GM12891 (cell line): ENCODE measurements at places on chromosomes 4 and X.

DNA sequence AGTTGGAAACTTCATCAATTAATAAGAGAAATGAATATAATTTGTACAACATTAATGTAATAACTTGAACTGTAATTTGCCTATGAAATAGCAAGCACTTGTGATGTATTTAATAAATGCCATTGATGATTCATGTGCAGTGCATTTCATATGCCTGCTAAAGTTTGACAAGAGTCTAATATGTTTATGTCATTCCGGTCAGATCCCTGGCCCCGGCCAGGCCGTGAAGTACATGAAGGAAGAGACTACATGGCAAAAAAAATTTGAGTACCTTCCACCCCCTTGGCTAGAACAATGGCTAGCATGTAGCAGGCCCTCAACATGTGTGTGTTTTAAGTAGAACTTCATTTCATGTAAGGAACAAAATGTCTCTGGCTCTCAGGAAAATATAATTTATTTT is 161.3 kb downstream of the ATP10D start:
- DNase-seq, result no peak

DNA sequence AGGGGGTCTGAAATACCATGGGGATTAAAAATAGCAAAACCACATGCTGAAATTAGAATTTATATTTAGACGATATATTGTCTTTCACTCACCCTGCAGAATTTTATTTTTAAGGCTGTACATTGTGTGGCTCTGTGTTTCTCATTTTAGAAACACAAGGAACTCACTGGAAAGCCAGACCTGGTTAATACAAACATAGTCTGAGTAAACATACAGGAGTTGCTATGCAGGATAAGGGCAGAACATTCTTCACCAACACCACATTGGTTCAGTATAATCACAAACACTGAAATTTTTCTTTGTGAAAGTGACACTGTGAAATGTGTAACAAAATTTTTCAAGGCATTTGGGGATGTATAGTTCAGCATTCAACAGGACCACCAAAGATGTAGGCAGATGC is 115.5 kb downstream of the ARX start:
- DNase-seq, result no peak

DNA sequence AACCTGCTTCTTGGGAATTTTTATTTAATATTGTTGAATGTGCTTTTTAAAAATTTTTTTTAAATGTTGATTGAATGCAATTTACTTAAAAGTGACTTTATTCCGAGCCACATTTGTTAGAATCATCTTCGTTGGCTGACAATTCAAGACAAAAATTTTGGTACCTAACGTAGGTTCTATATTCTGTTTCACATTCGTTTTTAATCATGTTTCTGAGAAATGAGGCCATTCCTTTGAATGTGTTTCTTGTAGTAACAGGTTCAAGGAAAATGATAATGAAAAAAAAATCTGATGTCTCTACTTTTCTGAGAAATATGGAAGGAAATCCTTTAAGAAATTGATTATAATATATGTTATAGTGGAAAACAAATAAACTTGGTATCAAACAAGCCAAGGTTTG is 92.3 kb upstream of the DCLK2 start:
- DNase-seq, result no peak

GRCh38 chr4:185734214-185734613 is 77.8 kb downstream of the SORBS2 start:
- peak; percentile 20 for DNase-seq

DNA sequence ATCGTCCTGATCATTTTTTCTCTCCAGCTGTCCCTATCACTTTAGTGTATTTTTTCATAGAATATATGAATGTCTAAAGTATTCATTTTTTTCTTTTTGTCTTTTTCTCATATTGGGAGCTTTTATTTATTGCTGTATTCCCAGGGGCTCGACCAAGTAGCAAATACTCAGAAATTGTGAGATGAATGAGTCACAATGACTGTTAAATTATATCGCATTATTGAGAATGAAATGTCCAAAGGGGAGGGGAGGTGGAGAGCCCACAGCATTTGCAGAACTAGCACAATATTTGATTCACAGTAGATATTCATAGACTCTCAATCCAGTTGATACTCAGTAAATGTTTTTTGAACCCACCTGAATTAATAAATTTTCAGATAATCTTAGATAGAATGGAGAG is 543.6 kb upstream of the FAM241A start:
- DNase-seq, result no peak

GRCh38 chrX:12138361-12139313 is at the start of gene FRMPD4:
TSS of gene FRMPD4 (plus strand) at chrX:12138473. CDS start at chrX:12138972, 499 bp downstream.
- DNase-seq, result peak; percentile 2

DNA sequence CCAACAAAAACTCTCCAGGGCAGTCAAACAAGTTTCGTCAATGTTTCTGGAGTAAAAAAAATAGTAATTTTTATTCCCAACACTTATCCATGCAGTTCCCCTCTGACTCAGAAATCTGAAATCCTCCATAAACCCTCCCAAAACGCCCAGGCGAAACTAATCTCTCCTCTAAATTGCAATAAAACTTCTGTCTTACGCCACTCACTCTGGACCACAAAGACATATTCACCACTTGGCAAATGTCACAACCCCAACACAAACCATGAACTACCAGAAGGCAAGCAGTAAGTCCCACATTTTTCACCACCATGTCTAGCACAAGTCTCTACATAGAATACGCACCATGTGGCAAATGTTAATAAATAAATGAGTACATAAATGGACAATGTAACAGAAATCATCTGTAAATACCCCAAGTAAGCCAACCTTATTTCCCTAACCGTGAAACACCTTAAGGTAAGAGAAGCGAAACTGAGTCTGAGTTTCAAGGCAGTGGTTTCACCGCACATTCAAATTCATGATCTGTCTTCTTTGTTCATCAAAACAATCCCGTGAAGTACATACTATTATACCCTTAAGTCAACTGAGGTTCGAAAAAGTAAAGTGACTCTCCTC is 1.6 kb downstream of the PAPSS1 start:
- DNase-seq, result no peak

- DNase-seq, result no peak
These were observed 274.9 kb upstream of the TEX13A start for GRCh38 chrX:105495376-105495775.

GRCh38 chr4:106803083-106803482 is 233.0 kb downstream of the DKK2 start:
- no peak for DNase-seq

- DNase-seq, result no peak
These were observed 28.1 kb upstream of the ANOS1 start for GRCh38 chrX:8760021-8760420.

DNA sequence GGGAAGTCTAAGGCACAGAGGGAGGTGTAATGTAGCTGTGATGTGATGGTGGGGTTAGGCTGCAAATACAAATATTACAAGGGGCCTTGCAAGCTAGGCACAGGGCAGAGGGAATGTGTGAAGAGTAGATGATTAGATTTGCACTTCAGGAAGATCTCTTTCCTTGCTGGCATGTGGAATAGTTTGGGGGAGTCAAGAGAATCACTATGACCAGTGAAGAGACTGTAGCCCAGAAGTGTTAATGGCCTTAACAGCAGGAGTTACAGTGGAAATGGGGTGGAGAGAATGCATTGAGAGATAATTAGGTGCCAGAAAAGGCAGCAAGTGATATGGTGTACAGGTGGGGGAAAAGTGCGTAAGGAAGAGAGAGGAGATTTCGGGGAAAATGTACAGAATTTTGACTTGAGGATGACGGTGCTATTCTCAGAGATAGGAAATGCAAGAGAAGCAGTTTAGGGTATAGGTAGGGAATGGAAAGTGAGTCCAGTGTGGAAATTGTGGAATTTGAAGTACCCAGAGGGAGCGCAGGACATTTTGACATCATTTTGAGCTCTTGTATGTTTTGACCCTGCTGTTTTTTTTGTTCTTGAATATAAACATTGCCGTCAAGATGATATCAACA is 10.2 kb upstream of the TAPT1 start:
- no peak for DNase-seq

GRCh38 chr4:140790765-140791164 is 34.6 kb upstream of the TBC1D9 start:
- peak; percentile 38 for DNase-seq

GRCh38 chr4:20456407-20456806 is 204.7 kb downstream of the SLIT2 start:
- no peak for DNase-seq

DNA sequence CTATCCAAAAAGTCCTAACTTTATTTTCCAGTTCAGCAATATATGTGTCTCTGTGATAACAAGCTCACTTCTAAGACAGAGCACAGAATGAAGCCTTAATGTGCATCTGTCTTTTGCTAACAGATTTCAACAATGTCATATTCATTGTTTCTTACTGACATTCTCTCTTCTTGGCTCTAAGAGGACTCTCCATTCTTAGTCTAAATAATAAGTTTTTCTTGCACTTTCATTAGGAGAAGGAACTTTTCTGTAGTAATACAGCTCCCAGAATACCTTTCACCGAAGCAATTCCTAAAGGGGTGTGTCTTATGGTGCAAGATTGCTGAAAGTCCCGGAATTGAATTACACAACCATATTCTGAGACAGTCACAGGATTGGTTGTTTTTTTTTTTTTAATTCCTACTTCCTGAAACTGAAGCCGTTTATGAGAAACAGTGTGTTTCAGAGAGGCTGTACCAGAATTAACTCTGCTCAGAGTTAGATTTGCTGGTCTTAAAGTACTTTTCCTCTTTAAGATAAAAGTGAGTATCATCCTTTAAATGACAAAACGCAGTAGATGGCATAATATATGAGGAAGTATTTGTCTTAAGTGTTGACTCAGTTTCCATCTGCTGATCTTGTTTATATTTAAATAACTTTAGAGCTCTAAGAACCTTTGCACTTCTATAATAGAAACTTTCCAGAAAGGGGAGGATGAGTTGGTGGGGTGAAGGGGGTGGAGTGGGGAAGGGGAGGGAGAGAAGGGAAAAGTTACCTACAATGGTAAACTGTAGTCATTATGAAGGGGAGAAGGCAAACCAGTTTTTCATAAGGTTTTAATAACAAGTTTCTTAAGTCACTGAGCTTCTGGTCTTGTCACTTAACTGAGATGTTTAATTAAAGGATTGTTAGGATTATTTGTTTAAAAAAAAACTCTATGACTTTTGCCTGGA is at the start of gene ALPK1:
TSS of gene ALPK1 (plus strand) at position 421 of the 932 bp plus-strand sequence.
- DNase-seq, result no peak

DNA sequence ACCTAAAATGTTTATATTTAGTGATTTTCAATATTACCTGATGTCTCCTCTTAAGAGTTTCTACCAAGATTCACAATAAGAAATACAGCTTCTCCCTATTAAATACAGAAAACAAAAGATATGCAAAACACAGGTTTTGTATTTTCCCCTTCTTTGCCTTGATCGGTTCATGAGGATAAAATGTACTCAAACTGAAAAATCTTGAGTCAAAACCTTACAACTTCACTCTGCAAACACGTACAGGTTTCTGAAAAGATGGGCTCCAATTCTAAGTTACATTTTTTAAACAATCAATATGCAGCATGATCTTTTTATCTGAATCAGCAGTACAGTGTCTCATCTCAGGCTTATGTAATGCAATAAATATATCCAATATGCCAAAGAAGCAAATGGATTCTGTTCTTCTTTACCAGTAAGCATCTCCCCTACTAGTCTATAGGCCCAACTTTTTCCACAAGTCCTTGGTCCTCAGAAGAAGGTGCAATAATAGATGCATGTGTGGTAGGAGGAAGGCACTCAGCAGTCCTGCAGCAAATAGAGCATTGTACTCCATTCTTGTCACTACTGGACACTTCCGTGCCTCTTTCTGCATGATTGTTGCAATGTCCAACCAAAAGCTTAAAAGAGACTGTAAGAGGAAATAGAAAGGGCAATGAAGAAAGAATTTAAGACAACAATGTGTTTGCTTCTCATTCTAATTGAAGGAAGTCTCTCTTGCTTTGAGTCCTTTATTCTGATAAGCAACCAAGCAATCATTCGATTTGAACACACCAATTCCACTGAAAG is 3.2 kb downstream of the MAPK10 start:
- DNase-seq, result no peak

GRCh38 chr4:139528377-139529005 is 27.5 kb downstream of the SETD7 start:
- DNase-seq, result no peak

DNA sequence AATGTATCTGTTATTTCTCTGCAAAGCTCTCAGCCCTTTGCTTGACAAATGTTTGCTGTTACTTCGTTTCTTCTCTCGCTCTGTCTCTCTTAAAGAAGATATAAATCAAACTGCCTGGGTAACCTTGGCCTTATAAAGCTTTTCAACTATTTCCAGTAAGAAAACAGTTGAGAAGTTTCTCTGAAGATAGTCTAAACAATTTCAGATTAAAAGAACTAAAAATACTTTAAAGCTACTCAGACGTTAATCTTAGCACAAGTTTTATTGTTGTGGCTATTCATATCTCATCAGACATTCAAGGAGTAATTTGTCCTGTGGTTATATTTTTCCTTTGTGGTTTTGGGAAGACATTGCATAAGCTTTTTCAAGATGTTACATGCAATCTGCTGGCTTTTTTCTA is 22.6 kb downstream of the HOPX start:
- no peak for DNase-seq

GRCh38 chr4:96497621-96498020 is 657.7 kb downstream of the PDHA2 start:
- no peak for DNase-seq

GRCh38 chr4:125131891-125132680 is 182.7 kb upstream of the FAT4 start:
- no peak for DNase-seq

DNA sequence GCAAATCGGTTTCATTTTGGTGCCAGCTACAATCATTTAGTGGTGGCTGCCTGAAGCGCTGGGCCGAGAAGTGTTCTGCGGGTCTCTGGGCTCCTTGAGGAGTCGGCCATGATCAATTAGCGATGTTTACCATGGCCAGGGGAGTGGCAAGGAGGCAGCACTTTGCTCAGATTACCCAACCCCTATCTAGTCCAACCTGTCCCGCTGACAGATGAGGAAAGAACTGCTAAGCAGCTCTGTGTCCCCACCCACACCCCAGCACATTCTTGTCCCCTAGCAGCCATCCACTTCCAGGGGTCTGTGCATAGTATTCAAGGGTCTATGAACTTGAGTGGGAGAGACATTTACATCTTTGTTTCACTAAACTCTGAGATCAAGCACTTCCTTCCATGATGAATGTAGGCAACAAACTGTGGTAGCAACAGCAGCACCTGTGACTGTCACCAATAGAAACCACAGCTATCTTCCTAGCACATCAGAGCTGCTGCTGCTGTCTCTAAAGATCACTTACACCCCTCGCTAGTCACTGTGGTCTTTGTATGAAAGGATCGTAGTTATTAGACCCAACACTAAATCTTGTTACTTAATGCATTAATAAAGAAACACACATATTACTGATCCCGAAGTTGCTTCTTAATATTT is 331.6 kb downstream of the BCOR start:
- DNase-seq, result no peak
